ENCODE measurements at places on chromosomes 16 and 17.

DNA sequence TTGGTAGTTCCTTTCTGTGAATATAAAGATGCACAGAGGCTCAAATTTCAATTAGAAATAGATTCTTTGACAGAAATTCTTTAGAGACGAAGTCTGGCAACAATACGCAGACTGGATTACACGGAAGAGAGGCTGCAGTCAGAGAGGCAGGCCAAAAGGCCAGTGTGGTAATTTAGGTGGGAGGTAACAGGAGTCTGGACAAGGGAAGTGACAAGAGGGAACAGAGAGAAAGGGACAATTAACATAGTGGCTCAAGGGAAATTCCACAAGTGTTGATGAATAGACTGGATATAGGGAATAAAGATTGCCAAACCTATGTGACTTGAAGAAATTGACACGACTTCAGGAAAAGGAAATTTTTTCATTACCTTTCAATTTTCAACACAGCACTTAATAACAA lies 54.6 kb downstream of the STX8 start:
- no peak for DNase-seq

DNA sequence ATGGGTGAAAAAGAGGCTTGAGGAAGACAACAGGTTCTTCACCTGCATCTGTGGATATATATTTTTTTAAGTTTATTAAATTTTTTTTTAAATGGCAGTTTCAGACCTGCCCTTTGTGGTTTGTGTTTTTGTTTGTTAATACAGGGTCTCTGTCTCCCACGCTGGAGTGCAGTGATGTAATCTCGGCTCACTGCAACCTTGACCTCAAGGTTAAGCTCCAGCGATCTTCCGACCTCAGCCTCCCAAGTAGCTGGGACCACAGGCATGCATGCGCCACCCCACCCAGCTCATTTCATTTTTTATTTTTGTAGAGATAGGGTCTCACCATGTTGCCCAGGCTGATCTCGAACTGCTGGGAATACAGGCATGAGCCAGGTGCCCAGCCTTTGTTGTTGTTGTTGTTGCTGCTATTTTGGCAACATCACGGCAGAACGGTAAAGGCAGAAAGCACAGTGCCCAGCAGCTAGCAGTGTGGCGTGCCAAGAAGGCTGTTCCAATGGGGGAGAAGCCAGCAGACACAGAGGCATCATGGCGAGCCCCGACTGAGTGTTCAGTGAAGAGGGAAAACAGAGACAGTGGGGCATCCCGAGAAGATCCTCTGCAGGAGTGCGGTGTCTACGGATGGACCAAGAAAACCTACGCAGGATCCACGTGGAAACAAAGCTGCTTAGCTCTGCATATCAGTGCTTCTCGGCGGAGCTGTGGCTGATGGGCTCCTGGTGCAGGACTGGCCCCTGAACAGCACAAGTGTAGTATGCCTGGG lies 19.6 kb downstream of the TMC6 start:
- DNase-seq: no peak

DNA sequence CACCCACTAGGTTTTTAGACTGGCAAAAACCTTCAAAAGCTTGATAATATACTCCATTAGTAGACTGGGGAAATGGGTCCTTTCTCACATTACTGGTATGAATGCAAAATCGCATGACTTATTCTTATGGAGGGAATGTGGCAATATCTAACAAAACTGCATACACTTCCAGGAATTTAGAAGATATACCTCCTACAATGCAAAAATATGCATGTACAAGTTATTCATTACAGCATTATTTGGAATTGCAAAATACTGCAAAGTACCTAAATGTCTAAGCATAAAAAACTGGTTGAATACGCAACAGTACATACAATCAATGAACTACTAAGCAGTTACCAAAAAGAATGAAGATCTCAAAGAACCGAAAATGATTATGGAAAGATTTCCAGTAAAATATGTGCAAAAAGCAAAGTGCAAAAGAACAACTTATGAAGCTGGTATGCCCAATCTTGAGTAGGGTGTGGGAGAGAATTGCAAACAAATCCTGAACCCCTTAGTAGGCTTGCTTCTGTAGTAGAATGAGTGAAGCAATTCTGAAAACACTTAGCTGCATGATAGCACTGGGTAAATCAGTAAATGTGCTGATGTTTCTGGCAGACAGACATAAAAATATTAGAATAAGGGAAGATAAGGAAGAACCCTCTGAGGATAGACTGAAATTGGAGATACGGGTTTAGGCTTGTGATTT lies 180.1 kb downstream of the PARN start:
- DNase-seq: no peak

DNA sequence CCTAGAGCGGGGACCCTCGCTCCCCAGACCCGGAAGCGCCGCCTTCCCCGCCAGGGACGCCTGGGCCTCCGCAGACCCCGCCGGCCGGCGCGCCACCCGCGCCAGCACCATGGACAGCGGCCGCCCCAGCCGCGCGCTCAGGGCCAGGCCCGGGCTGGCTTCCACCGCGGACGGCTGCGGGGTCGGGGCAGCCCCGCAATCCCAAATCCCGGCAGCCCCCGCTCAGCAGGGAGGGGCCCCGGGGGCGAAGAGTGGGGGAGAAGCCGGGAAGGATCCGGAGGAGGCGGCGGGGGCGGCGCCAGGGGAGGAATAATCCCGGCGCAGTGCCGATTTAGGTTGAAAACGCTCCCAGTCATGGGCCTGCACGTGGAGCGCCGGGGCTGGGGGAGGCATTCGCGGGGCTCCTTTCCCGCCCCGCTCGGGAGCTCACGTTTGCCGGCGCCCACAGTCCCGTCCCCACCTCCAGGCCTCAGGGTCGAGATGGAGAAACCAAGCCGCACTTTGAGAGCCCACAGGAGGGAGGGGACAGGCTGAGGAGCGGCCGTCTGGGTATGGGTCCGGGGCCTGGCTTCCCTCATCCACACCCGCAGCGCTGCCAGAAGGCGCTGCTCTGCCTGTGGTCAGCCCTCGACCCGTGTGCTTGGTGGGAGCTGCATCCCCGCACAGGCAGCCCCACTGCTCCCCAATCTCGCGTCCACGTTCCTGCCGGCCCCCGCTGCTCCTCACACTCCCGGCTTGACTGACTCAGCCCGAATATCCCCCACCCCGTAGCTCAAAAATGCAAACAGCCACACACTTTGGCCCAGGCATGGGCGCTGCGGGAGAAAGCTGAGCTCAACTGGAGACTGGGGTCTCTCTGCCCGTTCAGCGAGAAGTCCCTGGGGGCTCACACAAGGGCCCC lies 4.7 kb downstream of the FBXL16 start:
- no peak for DNase-seq

DNA sequence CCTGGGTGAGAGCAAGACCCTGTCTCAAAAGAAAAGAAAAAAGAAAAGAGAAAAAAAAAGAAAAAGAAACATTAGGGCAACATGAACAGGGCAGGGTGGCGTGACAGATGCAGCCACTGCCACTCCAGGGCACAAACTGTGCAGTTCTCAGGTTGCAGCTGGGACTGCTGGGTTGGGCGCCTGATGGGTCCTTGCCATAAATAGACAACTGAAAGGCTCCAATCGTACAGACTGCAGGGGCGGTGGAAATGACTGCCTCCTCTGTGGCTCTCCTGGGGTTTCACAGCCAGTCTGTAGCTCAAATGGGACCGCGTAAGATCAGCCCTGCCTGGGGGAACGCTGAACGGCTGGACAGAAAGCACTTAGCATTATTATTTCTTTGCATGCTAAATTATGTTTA lies 130.7 kb downstream of the CPPED1 start:
- no peak for DNase-seq

DNA sequence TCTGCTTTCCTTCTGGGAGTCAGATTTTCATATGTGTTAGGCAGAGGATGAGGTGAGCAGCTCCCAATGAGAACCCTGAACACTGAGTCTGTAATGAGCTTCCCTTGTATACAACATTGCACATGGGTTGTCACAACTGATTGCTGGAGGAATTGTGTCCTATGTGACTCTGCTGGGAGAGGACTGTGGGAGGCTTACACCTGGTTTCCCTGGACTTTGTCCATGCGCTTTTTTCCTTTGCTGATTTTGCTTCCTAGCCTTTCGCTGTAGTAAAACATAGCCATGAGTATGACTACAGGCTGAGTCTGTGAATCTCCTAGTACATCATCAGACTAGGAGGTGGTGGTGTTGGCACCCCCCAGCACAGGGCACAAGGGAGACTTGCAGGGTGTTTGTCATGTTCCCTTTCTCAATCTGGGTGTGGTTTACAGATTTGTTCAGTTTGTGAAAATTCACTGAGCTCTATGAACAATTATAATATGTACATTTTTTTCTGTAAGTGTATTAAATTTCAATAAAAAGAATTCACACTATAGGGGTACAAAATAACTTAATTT lies 1.7 kb upstream of the PLK1 start:
- no peak for DNase-seq

DNA sequence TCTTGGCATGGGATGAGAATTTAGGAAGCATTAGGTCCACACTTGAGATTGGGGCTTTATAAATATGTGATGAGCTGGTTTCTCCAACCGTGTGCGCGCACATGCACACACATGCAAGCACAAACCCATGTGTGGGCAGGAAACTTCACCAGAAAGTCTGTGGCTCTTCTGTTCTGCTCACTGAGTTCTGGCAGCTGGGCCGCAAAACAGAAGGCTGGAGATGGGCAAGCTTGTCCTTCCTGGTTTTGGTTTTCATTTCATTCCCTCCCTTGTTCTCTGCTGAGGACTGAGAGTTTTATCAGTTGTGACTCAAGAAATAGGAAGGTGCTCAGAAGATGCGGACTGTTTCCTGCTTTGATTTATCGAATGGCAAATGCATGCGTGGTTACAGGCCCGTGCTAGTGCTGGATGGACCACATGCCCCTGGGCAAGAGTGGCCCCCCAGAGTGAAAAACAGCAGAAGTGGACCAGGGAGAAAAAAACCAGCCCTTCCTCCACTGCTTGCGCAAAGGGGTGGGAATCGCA lies 14.1 kb downstream of the MAP3K14 start:
- no peak for DNase-seq

DNA sequence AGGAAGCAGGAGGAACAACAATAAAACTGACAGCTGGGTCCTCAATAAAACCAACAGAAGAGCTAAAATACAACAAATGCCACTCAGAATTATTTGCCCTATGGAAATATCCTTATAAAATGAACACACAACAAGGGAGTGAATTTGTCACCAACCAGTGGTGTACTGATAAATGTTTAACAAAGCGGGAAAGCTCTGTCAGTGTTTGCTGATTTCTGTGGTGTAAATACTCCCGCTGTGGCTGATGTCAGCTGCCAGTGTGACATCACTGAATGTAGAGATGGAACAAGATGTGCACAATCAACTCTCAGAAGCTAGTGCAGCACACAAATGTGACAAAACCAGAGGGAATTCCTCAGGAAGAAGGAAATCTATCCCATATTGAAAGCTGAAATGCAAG lies 51.9 kb downstream of the CDYL2 start:
- DNase-seq: no peak

DNA sequence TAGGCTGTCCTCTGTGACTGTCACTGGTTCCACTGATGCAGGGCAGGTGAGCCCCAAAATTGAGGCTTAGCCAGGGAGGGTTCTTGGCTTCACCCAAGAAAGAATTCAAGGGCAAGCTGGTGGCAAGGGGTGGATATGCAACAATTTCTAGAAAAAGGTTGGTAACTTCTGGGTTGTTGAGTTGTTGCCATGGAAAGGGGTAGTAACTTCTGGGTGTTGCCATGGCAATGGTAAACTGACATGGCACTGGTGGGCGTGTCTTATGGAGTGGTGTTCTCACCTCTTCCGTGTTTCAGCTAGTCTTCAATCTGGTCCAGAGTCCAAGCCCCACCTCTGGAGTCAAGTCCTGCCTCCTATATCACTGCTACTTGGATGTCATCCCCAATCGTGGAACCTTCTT lies 9.5 kb upstream of the GUCY2D start:
- no peak for DNase-seq

GRCh38 chr17:56717471-56717870 lies 116.2 kb downstream of the C17orf67 start:
- no peak for DNase-seq

DNA sequence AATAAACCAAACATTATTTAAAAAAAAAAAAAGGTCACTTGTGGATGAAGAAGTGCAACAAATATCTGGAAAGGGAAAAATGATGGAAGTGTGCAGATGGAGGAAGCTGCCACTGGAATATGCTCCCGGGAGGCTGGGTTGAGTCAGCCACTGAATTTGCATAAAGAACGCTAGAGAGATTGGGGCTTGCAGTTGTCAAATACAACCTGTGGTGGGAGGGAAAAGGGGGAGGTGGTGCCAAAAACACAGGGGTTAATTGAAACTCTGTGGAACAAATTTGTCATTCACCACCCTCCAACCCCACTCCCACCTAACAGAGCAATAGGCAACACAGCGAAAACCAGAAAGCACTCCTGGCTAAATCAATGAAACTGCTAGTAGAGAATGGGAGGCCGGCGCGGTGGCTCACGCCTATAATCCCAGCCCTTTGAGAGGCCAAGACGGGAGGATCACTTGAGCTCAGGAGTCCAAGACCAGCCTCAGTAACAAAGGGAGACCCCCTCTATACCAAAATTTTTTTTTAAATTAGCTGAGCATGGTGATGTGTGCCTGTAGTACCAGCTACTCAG lies 37.6 kb upstream of the RPL38 start:
- no peak for DNase-seq

DNA sequence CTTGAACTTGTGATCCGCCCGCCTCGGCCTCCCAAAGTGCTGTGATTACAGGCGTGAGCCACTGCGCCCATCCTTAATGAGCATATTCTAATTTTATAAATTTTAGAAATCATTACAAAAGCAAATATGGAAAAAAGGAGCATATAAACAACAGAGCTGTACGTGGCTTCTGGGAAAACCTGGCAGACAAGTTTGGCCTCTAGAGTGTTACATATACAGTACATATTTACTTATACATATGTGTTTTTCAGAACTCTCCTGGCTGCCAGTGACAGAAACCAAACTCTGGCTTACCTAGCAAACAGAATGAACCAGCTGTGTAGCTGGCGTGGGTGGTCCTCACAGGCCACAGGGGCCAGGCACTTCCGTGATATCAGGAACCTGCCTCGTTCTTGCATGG lies 10.1 kb downstream of the DRC3 start:
- no peak for DNase-seq

- no peak for DNase-seq
Observed at GRCh38 chr16:77430787-77431585, 3.8 kb downstream of the ADAMTS18 start.

- DNase-seq: no peak
Observed at GRCh38 chr16:13120557-13120956, 219.2 kb downstream of the SHISA9 start.

DNA sequence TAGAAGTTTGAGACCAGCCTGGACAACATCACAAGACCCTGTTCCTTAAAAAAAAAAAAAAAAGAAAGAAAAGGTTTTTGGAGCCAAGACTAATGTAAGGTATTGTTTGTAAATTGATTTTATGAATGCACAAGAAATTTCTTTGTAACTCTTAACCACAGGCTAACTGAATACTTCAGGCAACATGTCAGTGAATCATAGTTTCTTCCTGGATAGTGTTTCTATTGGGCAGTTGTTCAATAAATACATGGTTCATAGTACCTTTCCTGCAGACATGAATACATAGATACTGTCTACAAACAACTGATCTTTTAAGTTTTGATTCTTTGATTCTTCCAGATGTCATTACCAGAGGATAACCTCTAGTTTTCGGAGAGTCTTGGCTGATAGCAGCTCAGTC lies 11.6 kb downstream of the DDX42 start:
- no peak for DNase-seq

- DNase-seq: no peak
Observed at GRCh38 chr16:66935314-66936011, at the start of gene CES2. Gene CES2 (plus strand): TSS chr16:66935516. CDS start chr16:66935636, 120 bp downstream.

GRCh38 chr16:10847176-10847575 lies 28.6 kb upstream of the TVP23A start:
- DNase-seq: no peak

Data from cortex of kidney (tissue), 1 donor.